ENCODE measurements at places on chromosomes 6 and 20. TPM values are rescaled to one million over a fixed set of nuclear protein-coding genes. Genes with fewer than 3 reads are reported as not detected.

ZHX3 gene
- 11.9 TPM for total RNA-seq

GRCh38 chr6:16982807-16983206, 119.0 kb upstream of the STMND1 start:
- H3K4me3 ChIP-seq: no peak overlapping the region
- DNase-seq: no peak
- H3K36me3 ChIP-seq: no peaks in the 10 kb centered on the region
- H3K27me3 ChIP-seq: peaks cover 31% of the 10 kb centered on the region
- no peak overlapping the region for H3K27ac ChIP-seq

- H3K4me3 ChIP-seq: no peak overlapping the region
- no peak for DNase-seq
- H3K27me3 ChIP-seq: no peaks in the 10 kb centered on the region
Observed at GRCh38 chr6:126091466-126091865, 105.1 kb downstream of the TRMT11 start.

DNA sequence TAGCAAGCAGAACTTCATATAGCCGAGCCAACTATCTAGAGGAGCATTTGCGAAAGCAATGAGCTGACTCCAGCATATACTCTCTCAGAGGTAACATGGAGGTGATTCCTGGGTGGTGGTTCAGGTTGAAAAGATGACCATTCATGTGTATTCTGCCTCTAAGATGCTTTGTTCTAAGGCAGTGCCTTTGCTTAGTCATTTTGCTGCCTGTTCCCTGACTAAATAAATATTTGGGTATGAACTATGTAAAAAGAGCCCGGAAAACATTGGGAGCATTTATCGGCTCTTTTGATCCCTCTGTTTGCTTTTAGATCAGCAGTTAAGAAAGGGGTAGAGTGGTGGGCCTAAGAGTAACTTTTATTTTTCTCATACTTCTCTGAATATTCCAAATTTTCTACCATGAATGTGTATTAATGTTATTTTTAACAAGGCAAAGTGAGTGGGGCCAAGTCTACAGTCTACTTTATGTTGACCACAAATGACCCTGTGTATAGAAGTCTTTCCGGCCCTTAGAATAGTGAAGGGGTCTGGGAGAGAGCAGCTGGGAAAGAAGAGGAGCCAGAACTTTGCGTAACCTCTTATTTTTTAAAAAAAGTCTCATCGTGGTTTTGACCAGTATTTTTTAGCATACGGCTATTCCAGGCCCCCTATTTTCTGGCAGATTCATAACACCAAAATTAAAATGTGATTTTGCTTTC, 206.5 kb upstream of the EYA4 start:
- no peaks in the 10 kb centered on the region for H3K4me1 ChIP-seq
- DNase-seq: no peak
- peaks cover 4% of the 10 kb centered on the region for H3K27me3 ChIP-seq

FAM209A gene
- total RNA-seq: 1.5 TPM

GRCh38 chr6:81901551-81901966, 149.1 kb upstream of the TENT5A start:
- no peaks in the 10 kb centered on the region for H3K4me1 ChIP-seq
- DNase-seq: no peak
- no peak overlapping the region for H3K4me3 ChIP-seq
- H3K27ac ChIP-seq: no peak overlapping the region
- H3K36me3 ChIP-seq: no peaks in the 10 kb centered on the region

- H3K4me1 ChIP-seq: peaks cover 11% of the 10 kb centered on the region
- peaks cover 24% of the 10 kb centered on the region for H3K27me3 ChIP-seq
- DNase-seq: no peak
Observed at GRCh38 chr6:159180001-159180400, 10.8 kb downstream of the FNDC1 start.

VSTM2L gene
- total RNA-seq: not detected

NKX2-4 gene
- total RNA-seq: not detected

All from activated T-helper 1 cell treated with anti-CD3 and anti-CD28 coated beads, Interleukin-12 subunit alpha, Interleukin-12 subunit beta, Interleukin-2, Interleukin-4 antibody, amounts not matched to agents 30 ng/mL and 10 ng/mL and 1 ng/mL, durations not matched to agents 14 hours and 24 hours and 36 hours (primary cell).